ENCODE measurements at places on chromosomes 1 and 21.

- no peak for DNase-seq
These were observed 55.2 kb downstream of the SYT14 start for GRCh38 chr1:209993061-209993830.

GRCh38 chr1:115445090-115445489, 107.0 kb upstream of the NGF start:
- DNase-seq = no peak

- DNase-seq = no peak
These were observed 83.7 kb upstream of the IFFO2 start for GRCh38 chr1:19040010-19040680.

GRCh38 chr21:45022348-45022675, 52.1 kb upstream of the ADARB1 start:
- no peak for DNase-seq

DNA sequence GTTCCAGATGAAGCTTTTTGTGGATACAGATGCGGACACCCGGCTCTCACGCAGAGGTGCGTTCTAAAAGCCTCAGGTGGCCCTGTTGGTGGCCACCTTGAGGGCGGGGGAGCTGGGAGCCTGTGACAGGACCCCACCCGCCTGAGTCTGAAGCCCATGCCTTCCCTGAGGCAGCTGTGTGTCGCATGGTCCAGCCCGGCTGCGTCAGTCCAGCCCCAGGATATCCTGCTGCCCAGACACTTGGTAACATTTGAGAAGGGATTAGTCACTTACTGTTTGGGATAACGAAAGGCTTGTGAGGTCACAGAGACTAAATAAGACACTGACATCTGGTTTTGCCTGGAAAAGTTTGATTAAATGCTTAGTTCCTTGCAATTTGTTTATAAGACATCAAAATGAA, 68.9 kb downstream of the UCK2 start:
- DNase-seq = peak; percentile 89

DNA sequence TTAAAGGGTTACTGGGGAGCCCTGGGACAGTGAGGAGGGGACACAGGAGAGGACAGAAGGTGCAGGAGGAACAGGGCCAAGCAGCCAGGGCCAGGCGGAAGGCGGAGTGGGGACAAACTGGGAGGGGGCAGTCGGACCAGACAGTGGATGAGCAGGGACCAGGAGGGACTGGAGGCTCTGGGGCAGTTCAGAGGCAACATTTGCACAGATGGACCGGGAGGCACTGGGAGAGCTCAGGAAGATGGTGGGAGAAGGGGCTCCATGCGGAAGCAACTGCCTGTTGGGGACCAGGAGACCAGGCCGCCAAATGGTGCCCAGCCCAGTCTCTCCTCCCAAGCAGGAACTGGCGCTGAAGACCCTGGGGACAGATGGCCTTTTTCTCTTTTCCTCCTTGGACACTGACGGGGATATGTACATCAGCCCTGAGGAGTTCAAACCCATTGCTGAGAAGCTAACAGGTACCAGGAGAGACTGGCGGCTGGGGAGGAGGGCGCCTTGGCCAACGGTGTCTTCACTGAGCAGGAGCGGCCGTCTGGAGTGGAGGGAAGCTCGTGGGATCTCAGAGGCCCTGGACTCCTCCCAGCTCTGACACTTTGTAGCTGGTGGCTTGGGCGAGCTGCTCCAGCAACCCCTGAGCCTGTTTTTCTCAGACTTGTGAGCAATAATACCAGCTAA, 847 bp downstream of the SELENON start:
- no peak for DNase-seq

DNA sequence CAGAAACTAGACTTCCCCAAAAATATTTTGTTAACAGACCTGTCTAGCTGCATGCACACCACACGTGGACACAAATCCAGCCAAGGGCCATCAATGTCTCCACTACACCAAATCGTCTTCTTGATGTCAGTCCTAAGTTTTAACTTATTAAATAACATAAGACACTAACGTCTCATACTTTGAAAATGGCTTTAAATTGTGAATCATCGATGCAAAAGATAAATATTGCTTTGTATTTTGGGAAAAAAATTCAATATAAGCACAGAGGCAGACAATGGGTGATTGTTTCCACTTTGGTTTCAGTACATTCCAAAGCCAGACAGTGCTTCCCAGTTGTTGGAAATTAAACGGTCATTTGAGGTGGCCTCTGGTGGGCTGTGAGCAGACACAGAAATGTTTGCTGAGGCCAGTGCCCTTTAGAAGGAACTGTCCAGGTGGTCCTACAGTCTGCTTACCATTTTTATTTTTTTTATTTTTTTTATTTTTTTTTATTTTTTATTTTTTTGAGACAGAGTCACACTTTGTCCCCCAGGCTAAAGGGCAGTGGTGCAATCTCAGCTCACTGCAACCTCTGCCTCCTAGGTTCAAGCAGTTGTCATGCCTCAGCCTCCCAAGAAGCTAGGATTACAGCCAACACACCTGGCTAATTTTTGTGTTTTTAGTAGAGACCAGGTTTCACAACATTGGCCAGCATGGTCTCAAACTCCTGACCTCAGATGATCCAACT, 1.8 kb upstream of the KIAA2013 start:
- DNase-seq = no peak

- no peak for DNase-seq
These were observed 13.0 kb upstream of the DENND2D start for GRCh38 chr1:111213412-111213811.

DNA sequence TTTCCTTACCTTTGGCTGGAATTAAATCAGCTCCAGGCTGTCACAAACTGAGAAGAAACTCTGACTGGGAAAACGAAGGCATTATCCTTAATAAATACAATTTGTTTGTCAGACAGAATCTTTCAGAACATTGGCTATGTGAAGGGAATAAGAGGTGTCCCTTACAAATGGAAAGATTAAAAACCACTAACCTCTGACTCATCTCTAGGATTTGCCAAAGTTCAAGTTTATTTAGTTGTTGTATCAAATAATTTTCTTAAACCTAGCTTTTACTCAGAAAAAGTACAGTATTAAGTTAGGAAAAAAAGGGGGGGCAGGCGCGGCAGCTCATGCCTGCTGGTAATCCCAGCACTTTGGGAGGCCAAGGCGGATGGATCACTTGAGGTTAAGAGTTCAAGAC, 15.7 kb downstream of the SERTAD4 start:
- DNase-seq = no peak

DNA sequence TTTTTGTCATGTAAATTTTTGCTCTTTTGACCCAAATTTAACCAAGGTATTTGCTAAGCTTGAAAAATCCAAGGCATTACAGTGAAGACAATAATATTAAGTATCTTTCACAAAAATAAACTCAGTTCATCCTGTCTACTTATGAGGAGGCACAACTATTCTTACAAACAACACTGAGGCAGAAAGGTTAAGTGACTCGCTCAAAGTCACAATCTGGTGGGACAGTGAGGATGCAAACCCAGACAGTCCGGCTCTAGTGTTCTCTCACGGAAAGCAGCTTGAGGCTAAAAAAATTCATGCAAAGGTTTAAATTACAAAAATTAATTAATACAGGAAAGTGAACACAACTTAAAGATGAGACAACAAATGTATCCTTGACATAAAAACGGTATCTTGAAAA, 125.3 kb downstream of the SIPA1L2 start:
- DNase-seq = no peak

GRCh38 chr1:204151552-204152309, at the start of gene ETNK2:
ETNK2 (minus strand) TSS chr1:204152044; CDS start chr1:204151852, 192 bp downstream.
- no peak for DNase-seq

- DNase-seq = no peak
These were observed 255.8 kb downstream of the RHOU start for GRCh38 chr1:228990906-228991569.

DNA sequence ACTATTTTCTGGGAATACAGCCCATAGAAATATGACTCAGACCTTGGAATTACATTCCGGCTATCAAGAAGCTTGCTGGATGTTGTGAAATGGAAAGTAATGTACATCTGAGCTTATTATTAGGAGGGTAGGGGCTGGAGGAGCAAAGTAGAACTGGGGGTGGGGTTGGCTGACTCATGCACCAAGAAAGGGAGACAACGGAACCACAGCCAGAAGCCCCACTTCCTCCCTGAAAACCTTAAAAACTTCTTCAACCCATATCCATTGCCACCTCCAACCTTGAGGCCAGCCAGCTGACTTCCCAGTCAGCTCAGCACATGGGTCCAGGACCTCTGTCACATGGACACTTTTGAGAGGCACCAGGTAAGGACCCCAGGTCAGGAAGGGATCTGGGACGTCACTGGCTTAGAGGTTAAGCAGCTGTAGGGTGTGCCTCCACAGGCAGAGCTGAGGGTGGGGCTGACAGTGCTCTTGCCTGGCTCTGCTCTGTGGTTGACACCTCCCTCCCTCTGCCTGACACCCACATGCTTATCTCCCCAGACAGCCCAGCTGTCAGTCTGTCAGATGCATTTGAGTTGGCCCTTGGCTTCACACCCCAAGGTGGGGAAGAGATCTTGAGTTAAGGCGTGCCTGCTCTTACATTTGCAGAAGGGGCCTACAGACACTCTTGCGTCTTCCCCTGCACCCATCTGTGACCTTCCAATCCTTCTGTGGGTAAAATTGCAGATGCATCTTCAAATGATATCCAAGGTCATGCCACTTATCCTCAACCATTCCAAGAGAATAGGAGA, 5.7 kb upstream of the ZNF683 start:
- peak; percentile 97 for DNase-seq

DNA sequence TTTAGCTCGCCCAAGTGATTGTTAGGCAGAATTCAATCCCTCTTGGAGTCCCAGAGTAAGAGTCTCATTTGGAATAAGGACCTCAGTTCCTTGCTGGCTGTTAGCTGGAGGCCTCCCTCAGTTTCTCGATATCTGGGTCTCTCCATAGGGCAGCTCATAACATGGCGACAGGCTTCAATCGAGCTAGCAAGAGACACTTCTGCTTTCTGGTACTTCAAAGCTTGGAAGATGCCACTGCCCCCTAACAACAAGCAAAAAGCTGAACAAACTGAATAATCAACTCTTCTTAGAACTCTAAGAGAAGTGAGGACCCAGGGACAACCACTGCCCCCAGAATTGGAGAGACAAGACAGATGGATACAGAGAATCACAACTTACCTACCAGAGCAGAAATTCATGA, 86.2 kb downstream of the TEX35 start:
- DNase-seq = no peak

DNA sequence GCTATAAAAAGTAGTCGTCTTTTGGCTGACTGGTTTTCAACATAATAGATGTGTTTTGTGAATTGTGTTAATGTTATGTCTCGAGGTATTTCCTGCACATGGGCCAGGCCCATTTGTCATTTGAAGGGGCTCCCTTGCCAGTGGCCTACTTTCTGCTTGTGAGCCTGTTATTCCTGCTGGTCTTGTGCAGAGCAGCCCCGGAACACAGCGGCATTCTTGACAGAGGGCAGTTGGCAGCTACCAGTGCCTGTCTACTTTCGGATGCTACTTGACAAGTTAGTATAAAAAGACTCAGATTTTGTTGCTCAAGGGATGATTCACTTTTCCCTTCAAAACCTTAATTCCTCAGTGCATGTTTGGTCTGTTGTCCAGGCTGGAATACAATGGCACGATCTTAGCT, 28.5 kb downstream of the PGM1 start:
- DNase-seq = no peak

DNA sequence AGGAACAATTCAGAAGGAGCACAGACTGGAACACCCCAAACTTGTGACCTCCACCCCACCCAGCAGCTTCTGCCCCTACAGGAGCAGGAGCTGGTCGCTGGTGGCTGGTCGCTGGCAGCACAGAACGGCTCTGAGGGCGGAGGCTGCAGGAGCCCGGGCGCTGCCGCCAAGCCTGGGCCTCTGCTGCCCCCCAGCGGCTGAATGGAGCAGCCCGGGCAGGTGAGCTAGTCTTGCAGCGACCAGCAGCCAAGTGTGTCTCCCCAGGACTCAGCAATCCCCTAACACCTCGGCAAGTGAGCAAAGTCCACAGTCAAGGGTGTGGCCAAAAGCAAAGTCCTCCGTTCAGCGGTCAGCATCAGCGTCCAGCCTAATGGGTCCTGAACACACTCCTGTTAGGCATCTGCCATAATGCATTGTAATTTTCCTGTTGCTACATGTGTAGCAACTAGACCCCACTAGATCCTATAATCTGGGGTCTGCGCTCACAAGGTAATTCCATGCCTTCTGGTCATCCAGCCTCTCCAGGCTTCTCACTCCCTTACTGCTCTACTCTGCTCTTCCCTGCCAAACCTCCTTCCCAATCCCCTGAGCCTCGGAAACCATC, 12.1 kb upstream of the GJB5 start:
- no peak for DNase-seq

- peak; percentile 36 for DNase-seq
These were observed 2.8 kb downstream of the S100A6 start for GRCh38 chr1:153532769-153533599.

GRCh38 chr1:65255035-65255655, 54.2 kb upstream of the DNAJC6 start:
- DNase-seq = no peak

GRCh38 chr1:52917156-52917555, 4.4 kb downstream of the ECHDC2 start:
- no peak for DNase-seq

GRCh38 chr1:246788895-246789338, 64.7 kb downstream of the SCCPDH start:
- no peak for DNase-seq

GRCh38 chr1:228145463-228146416, 4.0 kb upstream of the GJC2 start:
- no peak for DNase-seq

DNA sequence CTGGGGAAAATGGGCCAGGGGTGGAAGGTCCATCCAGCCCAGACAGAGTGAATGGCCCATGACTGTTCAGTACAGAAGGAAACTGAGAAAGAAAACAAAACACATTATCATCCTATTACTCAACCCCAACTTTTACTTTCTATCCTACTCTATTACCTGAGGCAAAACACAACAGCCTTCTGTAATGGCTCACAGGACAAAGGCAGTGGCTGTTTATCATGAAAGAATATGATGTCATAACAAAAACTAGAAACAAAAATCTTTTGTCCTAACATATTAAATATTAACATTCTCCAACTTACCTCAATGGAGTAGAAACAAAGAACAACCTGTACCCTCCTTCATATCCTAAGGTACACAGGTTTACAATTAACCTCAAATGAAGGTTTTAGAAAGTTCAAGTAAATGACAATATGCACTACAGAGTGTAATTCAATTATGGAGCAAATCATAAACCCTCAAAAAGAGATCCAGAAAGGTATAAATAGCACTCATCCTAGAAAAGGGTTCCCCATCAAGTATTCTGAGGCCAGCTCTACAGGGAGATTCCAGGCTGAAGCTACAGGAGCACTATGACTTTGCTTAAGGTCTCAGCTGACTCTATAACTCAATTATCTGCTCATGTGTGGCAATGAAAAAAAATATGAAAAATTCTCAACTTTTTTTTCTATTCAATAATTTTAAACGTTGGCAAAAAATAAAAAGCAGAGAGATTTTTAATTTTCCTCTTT, 15.1 kb downstream of the ELK4 start:
- no peak for DNase-seq

DNA sequence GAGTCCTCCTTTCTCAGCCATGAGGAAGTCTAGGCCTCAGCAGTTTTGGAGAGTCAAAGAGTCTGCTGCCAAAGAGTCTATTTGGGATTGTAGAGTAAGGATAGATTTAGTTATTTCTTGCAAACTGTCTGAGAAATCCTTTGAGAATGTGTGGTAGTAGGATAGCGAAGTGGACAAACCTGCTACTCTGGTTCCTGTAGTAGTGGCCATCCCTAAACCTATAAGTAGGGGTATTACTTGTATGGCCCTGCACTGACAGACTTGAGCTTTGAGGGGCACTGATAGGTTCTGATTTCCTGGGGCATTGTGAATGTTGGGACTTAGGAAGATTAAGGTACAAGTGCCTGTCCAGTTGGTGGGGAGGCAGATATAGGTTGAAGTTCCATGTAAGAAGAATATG, 115.9 kb upstream of the SGIP1 start:
- DNase-seq = no peak

Data from BJ (cell line).